Vagina (tissue), 2 donors: ENCODE measurements at places on chromosomes 6 and 20. TPM values are rescaled to one million over a fixed set of nuclear protein-coding genes. Genes with fewer than 3 reads are reported as not detected.

GRCh38 chr20:19695081-19695480 is 63.0 kb upstream of the RIN2 start:
- H3K4me1 ChIP-seq = no peaks in the 10 kb centered on the region
- no peak overlapping the region for H3K27ac ChIP-seq
- no peak overlapping the region for H3K4me3 ChIP-seq
- DNase-seq = no peak
- no peaks in the 10 kb centered on the region for H3K27me3 ChIP-seq

The TRIM40 gene
- not detected for total RNA-seq

The LAMA2 gene
- total RNA-seq = 91.1 TPM

DNA sequence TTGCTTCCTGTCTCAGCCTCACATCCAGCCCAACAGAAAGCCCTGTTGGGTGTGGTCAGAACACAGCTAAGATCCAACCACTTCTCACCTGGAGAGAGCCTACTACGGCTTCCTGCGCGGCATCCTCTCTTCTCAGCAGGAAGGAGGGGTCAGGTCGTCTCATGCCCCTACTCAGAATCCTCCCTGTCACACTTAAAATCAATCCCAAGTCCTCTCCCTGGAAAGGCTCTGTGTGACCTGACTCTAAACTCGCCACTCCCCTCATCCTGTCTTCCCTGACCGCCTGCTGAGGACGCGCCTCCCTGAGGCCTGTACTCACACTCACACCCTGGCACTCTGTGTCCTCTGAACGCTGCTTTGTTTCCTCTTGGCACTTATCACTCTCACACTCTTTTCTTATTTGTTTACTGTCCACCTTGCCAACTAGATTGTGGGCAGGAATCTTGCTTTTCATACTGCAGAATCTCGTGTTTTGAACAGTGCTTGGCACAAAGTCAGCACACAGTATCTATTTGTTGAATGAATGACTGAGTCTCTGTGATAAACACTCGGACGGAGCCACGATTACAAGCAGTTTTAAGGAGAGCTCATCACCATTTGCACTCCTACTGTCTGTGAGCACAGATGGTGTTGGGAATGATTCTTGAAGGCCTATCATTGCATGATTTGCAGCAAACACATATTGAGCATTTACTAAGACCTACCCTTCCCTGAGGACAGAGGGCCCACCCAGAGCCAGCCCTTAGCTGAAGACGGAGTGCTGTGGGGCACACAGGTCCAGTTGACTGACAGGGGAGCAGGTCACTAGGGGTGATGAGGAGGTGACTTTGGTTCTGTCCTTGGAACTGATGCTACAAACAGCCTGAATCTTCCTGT is 18.7 kb downstream of the RAB5IF start:
- H3K36me3 ChIP-seq = no peaks in the 10 kb centered on the region
- H3K4me3 ChIP-seq = no peak overlapping the region
- no peaks in the 10 kb centered on the region for H3K27me3 ChIP-seq
- no peak overlapping the region for H3K27ac ChIP-seq
- H3K4me1 ChIP-seq = no peaks in the 10 kb centered on the region
- no peak for DNase-seq

DNA sequence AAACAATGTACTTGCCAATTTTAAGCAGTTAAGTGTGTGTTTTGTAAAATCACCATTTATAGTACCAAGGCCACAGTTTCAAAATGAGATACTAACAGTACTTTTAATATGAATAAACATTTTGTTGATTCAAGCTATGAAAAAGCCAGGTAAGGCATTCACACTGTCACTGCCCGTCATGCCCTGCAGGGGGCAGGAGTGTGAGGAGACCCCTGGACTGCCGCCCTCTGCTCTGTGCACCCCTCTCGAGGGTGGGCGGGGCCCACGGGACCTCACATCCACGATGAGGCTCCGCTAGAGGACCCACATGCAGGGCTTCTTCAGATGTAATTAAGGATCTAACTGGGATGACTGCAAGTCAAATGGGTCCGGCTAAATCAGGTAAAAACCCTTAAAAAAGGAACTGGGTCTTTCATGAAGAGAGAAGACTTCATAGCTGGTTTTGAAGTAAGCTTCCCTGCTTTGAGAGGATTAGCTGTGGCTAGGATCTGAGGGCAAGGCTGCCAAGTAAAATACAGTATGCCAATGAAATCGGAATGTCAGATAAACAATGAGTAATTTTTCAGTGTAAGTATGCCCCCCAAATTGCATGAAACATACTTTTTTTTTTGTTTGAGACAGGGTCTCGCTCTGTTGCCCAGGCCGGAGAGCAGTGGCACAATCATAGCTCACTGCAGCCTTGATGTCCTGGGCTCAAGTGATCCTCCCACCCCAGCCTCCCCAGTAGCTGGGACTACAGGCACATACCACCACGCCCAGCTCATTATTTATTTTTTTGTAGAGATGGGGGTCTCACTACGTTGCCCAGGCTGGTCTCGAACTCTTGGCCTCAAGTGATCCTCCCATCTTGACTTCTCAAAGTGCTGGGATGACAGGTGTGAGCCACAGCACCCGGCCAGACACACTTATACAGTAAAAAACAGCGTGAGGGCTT is 18.7 kb downstream of the DIDO1 start:
- H3K36me3 ChIP-seq = no peaks in the 10 kb centered on the region
- no peaks in the 10 kb centered on the region for H3K4me1 ChIP-seq
- no peak overlapping the region for H3K4me3 ChIP-seq
- no peak for DNase-seq
- H3K27me3 ChIP-seq = no peaks in the 10 kb centered on the region

The AK9 gene
- total RNA-seq = 8.1 TPM

The BPIFB2 gene
- not detected for total RNA-seq

GRCh38 chr6:14025160-14025559 is 92.4 kb upstream of the CD83 start:
- no peaks in the 10 kb centered on the region for H3K4me1 ChIP-seq
- H3K36me3 ChIP-seq = no peaks in the 10 kb centered on the region
- H3K27me3 ChIP-seq = no peaks in the 10 kb centered on the region
- no peak overlapping the region for H3K4me3 ChIP-seq

- no peaks in the 10 kb centered on the region for H3K27me3 ChIP-seq
- peaks cover 4% of the 10 kb centered on the region for H3K4me1 ChIP-seq
- no peak for DNase-seq
- no peak overlapping the region for H3K27ac ChIP-seq
- H3K4me3 ChIP-seq = no peak overlapping the region
Measured at GRCh38 chr6:133817460-133818047, 71.4 kb upstream of the TCF21 start.

The SUN5 gene
- not detected for total RNA-seq

GRCh38 chr20:21510414-21511384 is 3.2 kb downstream of the NKX2-2 start:
- H3K4me1 ChIP-seq = peaks cover 66% of the 10 kb centered on the region
- peaks cover 28% of the 10 kb centered on the region for H3K27me3 ChIP-seq
- H3K4me3 ChIP-seq = peak overlapping the region; percentile 42
- no peak overlapping the region for H3K27ac ChIP-seq
- DNase-seq = no peak

The TNXB gene
- total RNA-seq = 207 TPM

DNA sequence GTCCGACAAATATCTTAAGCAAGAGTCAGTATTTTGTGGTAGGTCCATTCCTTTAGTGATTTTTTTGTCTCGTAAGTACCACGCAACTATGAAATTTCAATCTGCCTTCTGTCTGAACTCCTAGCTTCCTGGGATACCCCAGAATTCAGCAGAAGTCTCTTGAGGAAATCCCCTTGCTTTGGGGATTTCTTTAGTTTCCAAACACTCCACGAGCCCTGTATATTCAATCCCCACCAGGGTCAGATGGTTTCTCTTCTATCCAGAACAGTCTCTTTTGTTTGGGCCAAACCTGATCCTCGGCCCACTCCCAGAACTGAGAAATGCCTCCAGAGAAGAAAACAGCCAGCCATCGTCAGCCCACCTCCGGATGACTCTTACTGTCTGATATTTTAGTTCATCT is 113.0 kb downstream of the CHD6 start:
- no peak overlapping the region for H3K27ac ChIP-seq
- H3K4me3 ChIP-seq = no peak overlapping the region
- no peaks in the 10 kb centered on the region for H3K36me3 ChIP-seq
- H3K4me1 ChIP-seq = peaks cover 19% of the 10 kb centered on the region
- DNase-seq = no peak
